ENCODE measurements at places on chromosomes 4 and X.

GRCh38 chr4:35315419-35315818, 928.9 kb downstream of the ARAP2 start:
- peak; percentile 1 for DNase-seq

- DNase-seq, result no peak
Observed at GRCh38 chr4:38132107-38132673, 172.0 kb downstream of the PTTG2 start.

DNA sequence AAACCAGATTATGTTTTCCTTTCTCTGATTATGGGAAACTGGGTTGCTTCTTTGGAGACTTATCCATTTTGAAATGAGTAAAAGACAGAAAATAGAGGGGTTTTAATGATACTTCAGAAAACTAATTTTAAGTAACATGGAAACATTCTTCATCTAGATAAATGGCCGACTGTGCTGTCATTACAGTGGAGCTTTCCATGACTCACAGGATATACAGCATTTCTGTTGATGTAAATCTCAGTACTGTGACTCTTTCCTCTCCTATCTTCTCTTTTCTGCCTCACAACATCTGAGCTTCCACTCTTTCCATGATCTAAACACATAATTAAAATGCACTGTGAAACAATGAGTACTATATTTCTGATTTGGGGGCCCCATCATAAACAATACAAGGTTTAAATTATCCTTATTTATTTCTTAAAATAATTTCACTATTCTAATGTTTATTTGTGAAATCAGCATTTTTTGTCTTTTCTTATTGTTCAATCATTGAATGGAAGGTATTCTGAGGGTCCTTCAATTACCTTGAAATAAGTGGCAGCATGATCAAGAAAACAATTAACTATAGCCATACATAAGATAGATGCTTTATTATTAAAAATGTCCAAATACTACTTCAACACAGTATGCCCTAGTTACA, 19.3 kb downstream of the SEC24D start:
- no peak for DNase-seq

- DNase-seq, result peak; percentile 54
Observed at GRCh38 chr4:114694770-114695169, 96.2 kb downstream of the UGT8 start.

DNA sequence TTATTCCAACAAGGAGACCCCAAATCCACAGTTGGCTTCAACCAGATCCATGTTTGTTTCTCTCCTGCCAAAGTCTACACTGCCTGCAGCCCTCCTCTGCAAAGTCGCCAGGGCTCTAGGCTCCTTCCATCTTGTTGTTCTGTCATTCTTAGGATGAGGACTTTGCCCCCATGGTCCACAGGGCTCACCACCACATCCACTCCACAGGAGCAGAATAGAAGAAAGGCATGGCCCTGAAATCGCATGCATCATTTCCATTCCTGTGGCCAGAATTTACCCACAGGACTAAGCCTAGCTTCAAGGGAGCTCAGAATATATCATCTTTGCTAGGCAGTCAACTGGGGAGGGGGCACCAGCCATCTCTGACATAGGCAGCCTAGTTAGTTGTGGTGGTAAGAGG, 254.7 kb downstream of the FBXW7 start:
- DNase-seq, result no peak

- no peak for DNase-seq
Observed at GRCh38 chrX:15870310-15870709, 15.7 kb upstream of the AP1S2 start.

DNA sequence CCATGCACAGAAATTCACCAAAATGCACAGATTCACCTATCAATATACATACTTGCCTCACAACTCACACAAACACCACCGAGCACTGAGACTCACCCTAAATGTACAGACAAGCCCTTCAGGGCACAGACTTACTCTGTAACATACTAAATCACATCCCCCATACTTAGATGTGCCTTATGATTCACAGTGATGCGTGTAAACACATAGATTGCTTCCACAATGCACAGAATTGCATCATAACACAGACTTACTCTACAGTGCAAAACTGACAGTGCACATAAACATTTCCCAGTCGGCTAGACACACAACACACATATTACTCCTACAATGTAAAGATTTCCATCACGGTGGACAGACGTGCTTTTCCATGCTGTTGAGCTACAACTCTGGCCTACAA, 6.2 kb downstream of the LINC00632 start:
- no peak for DNase-seq

DNA sequence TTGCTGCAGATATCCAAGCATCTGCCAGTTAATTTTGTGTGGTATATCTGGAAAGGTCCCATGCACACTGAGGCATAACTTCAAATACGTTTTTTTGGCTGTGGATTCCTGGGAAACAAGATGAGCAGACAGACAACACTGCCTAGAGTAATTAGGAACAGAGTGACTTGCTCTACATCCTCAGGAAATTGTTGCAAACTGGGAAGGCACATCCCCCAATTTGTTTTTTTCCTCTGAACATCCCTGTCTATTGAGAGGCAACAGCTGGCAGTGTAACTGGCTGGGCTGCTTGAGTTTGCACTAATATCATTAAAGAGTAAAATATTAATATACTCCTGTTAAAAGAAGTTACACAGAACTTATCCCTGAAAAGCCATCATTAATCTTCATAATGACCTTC, 207.7 kb upstream of the SLIT2 start:
- no peak for DNase-seq

GRCh38 chr4:3766785-3767569, 792 bp downstream of the ADRA2C start:
- DNase-seq, result no peak

- no peak for DNase-seq
Observed at GRCh38 chrX:68846536-68846935, 17.7 kb downstream of the EFNB1 start.

DNA sequence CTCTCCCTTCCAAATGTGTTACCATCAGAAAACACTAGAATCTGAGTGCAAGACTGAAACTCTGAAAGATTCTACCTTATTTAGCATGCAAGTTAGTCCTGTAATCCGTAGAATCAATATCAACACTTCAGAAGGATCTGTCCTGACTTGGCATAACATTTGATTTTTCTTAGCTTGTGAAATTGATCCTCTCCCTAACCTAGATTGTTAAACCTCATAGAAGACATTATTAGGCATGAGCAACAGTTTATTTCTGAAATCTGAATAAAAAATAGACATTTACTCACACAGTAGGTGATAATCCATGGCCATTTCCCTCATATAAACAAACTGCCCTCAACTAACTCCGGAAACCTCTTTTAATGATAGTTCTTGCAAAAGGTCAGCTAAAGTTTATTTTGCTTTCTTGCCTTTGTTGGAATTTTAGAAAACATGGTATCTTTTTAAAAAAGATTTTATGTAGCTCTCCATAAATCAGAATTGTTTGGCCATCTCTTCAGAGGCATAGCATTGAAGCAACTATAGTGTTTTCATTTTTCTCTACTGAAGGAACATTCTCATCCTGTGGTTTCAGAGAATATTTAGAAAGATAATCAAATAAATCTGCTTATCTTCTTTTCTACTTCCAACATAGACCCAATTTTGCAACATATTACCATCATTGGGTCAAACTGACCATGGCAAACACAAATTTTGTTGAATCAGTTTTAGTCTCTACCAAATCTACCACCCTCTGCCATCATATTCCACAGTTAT, 38.5 kb upstream of the PDLIM5 start:
- DNase-seq, result no peak

- no peak for DNase-seq
Observed at GRCh38 chrX:74523224-74523623, 91.2 kb downstream of the RLIM start.

GRCh38 chr4:29565256-29565655, 1154.9 kb upstream of the PCDH7 start:
- DNase-seq, result no peak

GRCh38 chr4:4607336-4608213, 65.7 kb upstream of the STX18 start:
- no peak for DNase-seq

DNA sequence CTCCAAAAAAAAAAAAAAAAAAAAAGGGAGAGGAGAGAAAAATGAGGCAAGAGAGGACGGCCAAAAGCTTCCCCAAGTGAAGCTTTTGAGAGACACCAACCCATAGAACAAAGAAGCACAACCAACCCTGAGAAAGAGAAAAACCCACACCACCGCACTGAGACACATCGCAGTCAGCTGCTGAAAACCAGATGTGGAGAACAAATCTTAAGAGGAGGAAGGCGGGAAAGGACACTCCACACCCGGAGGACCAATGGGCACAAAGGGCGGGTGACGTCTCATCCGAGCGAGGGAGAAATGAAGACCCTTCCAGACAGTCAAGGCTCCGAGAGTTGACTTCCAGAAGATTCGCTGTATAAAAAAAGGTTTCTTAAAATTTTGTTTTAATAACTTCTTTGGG, 112.1 kb downstream of the AFAP1 start:
- DNase-seq, result no peak

GRCh38 chr4:80016506-80016905, 56.5 kb downstream of the ANTXR2 start:
- no peak for DNase-seq

GRCh38 chr4:184649971-184650855, 675 bp downstream of the PRIMPOL start:
- DNase-seq, result peak; percentile 64

DNA sequence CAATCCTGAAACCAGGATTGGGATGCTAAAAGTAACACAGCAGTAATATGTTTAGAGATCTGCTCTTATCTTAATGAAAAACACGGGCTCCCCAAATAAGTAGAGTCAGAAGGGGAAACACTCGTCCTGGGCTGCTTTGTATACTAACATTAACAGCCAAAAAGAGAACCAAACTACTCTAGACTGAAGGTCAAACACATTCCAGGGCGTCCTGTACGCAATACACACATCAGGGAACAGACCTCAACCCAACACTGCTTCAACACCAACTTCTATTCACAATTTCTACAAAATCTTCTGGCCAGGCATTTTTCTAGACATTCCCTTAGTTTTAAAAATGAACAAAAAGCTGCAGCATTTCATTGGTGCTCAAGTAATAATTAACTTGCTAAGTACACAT, 21.4 kb downstream of the FAT1 start:
- DNase-seq, result no peak

DNA sequence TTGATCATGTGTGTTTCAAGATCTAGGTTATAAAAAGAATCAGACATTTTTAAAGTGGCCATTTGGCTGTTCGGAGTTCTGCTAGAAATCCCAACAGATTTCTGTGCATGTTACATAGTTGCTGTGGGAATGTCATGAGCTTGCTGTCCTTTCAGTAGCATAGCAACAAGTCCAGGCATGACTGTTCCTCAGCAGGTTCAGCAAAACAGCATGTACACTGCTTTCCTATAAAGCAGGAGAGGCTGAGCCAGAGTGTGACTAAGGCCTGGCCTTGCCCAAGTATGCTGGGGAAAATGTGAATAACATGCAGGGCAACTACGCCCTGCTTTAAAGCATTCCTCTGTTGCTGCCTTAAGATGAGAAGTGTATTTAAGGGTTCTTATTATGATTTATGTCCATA, 217.1 kb upstream of the SMIM31 start:
- DNase-seq, result no peak

DNA sequence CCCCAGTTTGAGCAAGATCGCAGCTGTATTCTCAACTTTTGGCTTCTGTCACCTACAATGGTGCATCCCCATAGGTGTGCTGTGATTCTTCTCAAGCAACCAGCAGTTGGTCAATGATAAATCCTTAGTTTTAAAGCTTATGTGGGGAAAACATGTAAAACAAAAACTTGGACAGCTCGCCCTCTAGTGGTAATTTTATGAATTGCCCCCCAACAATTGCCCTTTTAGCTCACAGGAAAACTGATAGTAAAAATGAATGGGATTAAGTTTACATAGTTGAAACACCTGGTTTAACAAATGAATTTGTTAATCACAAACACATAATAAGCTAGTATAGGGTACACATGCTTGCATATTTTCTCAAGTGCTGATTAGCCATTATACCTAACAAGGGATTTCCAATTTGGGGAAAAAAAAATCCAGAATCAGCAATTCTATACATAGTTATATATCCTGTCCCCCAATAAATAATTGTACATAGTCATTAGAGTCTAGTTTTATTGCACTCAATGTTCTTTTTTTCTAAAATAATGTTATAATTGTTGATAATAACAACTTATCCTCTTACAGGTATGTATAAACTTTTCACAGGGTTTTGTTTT, 30.1 kb downstream of the TEX13A start:
- peak; percentile 68 for DNase-seq

DNA sequence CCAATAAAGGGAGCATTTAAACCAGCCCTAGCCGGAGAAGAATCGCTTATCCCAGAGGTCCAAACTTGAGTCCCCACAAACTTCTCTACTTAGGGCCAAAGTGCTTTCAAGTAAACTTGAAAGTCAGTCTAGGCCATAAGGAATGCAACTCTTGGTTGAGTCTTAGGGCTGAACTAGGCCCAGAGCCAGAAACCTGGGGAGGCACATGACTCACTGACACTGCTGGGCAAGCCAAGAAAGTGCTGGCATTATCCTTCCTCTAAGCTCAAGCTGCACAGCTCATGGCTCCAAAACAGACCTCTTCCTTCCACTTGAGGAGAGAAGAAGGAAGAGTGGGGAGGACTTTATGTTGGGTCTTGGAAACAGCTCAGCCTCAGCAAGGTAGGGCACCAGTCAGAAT, 1257.3 kb upstream of the DIAPH2 start:
- no peak for DNase-seq

DNA sequence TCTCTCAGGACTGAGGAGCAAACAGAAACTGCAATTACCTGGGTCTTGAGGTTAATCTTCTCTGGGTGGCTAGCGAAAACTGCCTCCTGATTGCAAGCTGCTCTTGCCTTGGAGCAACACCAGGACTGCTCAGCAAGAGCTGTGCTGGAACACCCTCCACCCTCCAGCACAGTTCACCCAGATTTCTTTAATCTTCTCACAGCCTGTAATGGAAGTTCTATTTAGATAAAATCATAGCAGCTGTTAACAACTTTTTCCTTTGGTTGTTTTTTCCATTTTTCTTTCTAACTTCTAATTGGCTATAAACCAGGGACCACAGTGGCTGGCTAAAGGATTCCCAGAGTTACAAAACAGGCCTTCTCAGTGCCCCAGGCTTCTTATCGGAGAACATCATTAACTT, 36.3 kb downstream of the OPHN1 start:
- no peak for DNase-seq

DNA sequence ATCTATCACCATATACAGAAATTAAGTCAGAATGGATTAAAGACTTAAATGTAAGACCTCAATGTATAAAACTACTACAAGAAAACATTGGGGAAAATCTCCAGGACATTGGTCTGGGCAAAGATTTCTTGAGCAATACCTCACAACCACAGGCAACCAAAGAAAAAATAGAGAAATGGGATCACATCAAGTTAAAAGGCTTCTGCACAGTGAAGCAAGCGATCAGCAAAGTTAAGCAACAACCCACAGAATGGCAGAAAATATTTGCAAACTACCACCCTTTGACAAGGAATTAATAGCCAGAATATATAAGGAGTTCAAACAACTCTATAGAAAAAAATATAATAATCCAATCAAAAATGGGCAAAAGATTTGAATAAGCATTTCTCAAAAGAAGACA, 236.9 kb upstream of the EMCN start:
- DNase-seq, result no peak

DNA sequence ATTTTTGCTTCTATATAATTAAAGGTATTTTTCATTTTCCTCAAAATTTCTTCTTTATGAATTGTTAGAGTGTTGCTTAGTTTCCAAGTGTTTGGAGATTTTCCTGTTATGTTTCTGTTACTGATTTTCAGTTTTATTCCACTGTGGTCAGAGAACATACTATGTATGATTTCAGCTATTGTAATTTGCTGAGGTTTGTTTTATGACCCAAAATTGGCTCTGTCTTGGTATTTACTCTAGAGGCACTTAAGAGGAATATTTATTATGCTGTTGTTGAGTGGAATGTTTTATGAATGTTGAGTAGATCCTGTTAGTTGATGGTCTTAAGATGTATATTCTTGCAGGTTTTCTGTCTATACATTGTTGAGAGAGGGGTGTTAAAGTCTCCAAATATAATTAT, 263.5 kb downstream of the PABPC4L start:
- DNase-seq, result no peak
